ENCODE measurements at places on chromosomes 13 and 19.

- DNase-seq: no peak
These were observed 113.1 kb downstream of the PAN3 start for GRCh38 chr13:28251466-28251865.

DNA sequence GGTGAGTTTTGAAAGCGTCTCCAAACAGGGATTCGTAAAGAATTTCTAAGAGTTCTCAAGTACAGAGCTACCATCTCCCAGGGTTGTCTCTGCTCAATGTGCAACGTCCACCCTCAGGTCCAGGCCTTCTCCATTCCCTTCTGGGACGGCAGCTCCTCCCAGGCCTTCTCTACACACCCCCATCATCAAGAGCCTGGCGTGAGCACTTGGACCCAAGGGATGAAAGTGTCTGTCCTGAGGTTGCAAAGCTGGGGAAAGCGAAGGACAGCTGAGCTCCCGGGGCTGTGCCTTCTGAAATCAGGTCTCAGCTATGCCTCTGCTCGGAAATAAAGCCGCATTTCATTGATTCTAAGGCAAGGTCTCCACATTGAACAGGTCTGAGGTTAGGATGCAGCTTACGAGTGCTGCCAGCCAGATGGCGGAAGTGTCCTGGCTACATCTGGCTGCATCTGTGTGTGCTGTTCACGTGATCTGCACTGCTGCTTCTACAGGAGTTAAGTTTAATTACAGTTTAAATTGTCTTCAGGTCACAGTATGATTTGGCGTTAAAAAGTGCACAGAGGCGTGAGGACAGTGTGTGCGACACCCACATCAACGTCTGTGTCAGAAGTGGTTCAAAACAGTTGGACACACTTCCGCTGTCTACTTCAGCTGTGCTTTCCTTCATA, 27.0 kb upstream of the MIER2 start:
- no peak for DNase-seq

DNA sequence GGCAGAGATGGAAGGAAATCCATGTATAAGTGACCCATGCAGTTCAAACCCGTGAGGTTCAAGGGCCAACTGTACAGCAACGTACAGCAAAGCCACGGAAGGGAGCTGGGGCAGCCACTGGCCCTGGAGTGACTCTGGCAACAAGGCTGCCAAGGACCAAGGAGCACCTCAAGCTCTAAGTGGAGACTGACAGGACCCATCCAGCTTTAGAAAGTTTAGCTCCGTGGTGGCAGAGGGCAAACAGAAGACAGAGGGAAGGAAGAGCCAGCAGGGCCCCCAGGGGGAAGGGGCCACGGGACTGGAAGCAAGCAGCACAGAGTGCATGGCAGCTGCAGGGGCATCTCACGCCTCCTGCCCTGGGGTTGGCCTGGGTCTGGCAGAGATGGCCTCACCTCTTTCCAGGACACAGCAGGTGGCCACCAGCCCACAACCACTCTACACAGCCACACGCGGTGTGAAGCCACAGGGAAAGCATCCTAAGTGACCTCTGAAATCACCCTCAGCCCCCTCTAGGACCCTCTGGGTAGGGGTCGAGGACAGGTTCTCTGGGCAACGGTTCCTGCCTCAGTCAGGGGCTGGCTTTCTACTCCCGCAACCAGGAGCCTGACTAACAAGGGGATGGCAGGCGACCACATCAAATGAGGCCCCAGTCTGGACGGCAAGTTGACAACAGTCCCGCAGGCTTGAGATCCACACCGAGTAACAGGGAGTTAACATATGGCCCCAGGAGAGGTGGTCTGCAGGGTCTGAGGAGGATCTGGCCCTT, 3.8 kb downstream of the MIER2 start:
- no peak for DNase-seq

DNA sequence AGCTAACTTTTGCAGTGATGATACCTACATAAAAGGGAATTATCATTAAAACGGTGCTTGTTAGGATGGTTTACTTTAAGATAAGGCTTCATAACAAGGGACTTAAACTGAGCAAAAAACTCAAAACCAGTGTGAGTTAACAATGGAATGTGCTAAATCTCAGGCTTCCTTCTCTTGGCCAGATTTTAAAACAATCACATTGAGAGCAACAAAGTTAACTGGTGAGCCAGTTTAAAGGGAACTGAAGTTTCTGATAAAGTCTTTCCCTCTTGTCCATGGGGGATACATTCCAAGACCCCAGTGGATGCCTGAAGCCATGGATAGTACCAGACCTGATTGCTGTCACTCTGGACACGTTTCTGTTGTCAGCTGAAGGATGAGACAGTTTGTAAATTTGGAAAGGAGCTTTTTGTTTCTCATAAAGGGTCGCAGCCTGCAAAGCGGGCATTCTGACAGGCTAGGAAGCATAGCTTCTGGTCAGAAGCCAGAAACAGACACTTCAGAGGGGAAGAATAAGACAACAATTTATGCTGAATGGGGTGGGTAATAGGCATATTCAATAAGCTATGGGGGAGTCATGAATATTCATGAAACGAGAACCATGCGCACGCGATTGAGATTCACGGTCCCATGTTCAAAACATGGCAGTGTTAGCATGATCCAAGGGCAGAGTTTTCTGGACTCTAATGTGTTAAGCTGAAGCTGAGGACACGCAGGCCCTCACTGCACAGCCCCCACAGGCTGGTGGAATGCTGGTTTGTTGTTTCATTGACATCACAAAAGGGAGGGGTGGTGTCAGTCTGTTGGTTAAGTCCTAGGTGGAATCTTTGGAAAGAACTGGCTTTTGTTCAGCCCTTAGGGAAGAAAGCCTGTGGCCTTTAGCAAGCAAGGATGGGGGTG, 150.6 kb upstream of the RNF113B start:
- DNase-seq: no peak

DNA sequence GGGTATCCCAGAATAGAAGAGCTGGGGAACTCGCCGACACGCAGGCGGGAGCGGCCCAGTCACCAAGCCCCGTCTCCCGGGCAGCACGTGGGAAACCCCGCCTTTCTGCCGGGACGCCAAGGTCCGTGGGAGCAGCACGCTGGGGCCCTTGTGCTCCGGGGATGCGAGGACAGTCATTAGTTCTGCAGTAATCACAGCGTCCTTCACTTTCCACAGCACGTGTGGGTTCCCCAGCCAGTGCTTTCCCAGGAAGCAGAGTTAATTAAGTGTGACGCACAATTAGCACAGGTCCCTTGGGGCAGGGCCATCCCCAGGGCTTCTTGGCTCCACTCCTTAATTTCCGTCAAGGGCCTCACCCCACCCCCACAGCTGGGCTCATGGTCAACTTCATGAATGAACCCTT, 64.3 kb upstream of the C13orf46 start:
- DNase-seq: no peak

DNA sequence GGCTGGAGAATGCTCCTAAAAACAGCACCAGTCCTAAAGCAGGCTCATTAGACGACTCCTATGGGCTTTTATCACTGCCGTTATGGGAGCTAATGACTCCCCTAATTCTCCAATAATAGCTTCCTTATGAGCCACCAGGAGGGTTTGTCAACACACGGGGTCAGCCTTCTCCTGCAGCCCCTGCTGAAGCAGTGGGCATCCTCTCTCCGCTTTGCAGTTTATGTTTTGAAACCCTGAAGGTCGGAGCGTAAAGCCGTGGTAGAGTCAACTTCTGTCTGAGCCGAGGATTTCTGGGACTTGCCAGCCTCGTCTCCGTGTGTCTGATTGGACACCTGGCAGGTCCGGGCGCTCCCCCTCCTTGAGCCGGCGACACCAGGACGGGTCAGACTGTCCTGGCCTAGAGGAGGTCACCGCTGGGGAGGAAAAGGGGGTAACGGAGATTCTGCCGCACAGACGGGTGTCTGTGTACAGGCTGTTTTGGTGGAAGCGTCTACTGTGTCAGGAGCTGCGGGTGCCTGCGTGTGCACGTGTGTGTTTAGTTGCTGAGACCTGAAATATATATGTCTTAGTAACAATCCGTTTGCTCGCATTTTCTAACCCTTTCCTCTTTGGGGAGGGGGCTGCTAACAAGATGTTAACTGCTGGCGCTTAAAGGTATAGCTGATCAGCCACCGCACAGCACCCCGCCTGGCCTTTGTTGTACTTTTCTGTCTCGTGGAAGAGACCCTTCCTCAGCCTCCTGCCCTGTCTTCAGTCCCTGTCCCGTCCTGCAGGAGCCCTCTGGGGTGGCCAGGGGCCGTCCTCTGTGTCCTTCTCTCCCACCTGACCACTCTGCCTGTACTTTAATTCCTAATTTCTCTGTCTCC, 1.9 kb downstream of the KDM4B start:
- no peak for DNase-seq

DNA sequence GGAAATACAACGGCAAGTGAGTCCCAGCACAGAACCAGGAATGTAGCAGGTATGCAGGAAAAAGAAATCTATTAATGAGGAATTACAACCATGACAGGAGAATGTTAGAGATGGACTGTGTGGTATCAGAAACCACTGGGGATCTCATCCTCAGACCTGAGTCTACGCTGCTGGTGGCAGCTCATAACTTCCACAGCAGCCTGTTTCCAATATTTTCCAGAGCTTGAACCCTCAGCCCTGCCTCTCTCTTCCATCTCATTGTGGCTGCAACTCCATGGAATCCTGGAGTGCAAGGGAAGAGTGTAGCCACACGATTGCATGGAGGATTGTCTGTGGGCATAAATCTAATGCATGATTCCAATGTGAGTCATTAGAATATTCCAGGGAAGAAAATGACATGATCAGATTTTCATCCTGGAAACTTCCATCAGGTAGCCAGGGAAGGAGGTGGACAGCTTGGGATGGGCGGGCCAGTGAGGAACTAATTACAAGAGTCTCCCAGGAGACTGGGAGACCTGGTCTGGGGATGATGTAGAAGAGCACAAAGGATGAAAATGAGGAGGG, 14.9 kb downstream of the PLA2G4C start:
- DNase-seq: no peak

GRCh38 chr13:20528452-20528851, 2.8 kb upstream of the CRYL1 start:
- DNase-seq: no peak

All from activated gamma-delta T cell treated with anti-CD3 and anti-CD28 coated beads, Interleukin-2, amount 50 U/mL, for 16 hours (primary cell).